Cardiac septum (tissue), 1 donor: ENCODE measurements at places on chromosomes 11 and 22. TPM values are rescaled to one million over a fixed set of nuclear protein-coding genes. Genes with fewer than 3 reads are reported as not detected.
A peak's percentile ranks its signal among the peaks of the same experiment; 100 is the strongest.

- DNase-seq = no peak
Observed at GRCh38 chr22:31143537-31143936, 3.2 kb upstream of the PLA2G3 start.

DNA sequence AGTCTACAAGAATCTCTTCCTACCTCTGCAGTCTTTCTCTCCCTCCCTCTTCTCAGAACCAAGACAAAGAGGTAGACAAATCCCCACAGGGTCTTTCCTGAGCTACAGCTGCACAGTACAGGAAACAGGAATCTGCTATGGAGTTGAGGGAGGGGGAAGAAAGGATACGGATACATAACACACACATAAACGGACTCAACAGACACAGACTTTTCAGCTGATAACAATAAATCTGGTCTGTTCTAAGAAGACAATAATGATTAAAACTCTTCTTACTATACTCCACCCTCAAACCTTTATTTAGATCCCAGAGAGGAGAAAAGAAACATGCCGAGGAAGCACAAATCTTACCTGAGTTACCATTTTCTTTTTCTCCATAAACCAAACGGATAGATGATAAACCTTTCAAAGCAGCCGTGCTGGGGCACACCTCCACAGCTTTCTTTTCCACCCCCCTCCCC is 122.2 kb downstream of the APOL5 start:
- no peak for DNase-seq

GRCh38 chr22:20268279-20269012 is at the start of gene RTN4R:
RTN4R (minus strand) TSS chr22:20268318; CDS start chr22:20268092, 226 bp downstream.
- no peak for DNase-seq

DNA sequence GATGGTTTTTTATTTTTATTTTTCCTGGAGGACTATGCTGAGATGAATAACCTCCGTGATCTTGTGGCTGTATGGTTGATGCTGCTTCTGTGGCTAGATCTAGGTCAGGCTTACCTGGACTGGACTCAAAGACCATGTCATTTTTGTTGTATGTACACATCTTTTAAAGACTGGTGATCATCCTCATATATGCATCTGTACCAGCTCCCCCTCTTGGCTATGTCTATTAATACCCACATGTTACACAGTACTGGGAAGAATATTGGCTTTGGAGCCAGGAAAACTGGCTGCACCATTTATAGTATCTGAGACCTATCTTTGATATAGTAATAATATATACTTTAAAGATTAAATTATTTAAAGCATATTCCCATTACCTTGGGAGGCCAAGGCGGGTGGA is 18.4 kb upstream of the PITPNB start:
- DNase-seq = no peak

GRCh38 chr11:67240576-67241389 is 25.5 kb upstream of the GRK2 start:
- no peak for DNase-seq

- DNase-seq = no peak
Observed at GRCh38 chr11:14669958-14670357, 26.4 kb downstream of the PDE3B start.

GRCh38 chr11:117839936-117840813 is 15.6 kb upstream of the FXYD2 start:
- DNase-seq = peak; percentile 56

DNA sequence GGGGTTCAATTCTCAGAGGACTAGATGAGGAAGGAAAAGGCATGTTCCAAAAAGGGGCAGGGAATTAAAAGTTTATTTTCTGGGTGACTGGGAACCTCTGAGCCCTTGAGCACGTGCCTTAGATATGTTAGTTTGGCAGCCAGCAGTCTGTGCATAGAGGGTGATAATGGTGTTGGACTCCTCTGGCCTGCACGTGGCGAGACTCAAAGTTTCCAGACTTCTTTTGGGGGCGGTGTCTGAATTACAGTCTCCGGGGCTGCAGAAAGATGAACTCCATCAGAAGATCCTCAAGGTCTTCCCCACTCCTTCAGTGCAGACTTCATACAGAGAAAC is 861 bp upstream of the ZNRF3 start:
- no peak for DNase-seq

- DNase-seq = peak; percentile 94
Observed at GRCh38 chr22:36860821-36861659, at the start of gene NCF4. NCF4 (plus strand) TSS chr22:36861006; CDS start chr22:36861172, 166 bp downstream.

- DNase-seq = no peak
Observed at GRCh38 chr11:130383344-130384211, 44.8 kb downstream of the ADAMTS8 start.

DNA sequence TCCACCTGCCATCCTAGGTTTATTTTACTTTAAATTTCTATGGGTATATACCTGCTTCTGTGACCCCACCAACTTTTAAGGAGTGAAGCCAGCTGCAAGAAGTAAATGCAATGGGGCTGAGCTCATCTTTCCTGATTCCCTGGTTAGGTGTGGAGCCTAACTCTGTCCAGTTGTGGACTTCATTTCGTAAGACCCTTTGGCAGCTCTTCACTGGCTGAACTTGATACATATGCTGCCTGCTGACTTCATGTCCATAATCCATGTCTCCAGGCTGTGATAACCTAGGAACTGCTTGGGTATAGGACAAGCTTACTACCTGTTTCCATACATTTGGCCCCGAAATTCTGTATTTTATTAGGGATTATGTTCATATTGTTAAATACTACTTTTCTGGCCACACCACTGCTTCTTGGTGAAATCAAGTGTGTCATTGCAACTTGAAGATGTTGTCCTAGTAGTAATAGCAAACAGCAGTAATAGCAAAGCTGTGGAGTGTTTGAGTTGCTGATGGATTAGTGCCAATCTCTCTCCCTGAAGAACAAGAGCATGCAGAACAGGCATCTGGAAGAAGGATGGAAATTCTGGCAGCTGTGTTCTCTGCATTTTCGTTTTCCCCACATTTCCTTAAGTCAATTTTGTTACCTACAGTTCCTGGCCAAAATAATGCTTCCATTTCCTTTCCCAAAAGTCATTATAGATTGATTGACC is 31.2 kb downstream of the LDLRAD3 start:
- no peak for DNase-seq

- no peak for DNase-seq
Observed at GRCh38 chr11:10382518-10382917, 72.5 kb upstream of the AMPD3 start.

DNA sequence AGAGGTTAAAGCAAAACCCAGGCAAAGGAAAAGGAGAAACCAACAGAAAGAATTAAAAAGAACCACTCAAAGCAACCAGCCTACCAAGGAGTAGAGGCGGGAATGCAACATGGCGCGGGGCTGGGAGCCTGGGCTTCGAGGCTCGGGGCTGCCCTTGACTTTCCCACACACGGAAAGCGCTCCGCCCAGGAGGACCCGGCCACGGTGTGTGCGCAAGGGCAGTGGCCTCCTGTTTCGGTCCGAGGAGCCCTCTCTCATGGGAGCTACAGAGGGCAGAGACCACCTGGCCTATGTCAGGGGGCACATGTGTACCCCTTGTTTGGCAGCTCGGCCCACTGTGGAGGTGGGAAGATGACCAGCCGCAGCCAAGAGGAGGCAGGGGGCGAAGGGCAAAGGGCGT is 55.9 kb downstream of the APOL1 start:
- no peak for DNase-seq

- no peak for DNase-seq
Observed at GRCh38 chr22:19674929-19675253, 39.4 kb upstream of the SEPTIN5 start.

DNA sequence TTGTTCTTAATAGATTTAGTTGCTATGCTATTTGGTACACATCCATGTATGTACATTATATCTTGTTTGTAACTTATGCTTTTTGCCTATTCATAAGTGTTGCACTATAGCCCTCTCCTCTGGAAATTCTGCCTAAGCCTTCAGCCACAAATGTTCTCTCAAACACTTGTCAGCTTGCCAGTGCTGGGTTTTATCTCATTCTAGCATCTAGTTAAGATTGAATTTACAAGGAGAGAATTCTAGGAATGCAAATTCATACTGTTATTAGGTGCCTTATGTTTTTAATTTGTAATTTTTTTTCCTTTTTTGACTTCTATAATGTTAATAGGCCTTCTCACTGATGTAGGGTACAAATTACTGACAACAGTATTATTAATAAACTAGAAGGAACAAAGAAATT is 14.6 kb upstream of the CTSC start:
- DNase-seq = no peak

DNA sequence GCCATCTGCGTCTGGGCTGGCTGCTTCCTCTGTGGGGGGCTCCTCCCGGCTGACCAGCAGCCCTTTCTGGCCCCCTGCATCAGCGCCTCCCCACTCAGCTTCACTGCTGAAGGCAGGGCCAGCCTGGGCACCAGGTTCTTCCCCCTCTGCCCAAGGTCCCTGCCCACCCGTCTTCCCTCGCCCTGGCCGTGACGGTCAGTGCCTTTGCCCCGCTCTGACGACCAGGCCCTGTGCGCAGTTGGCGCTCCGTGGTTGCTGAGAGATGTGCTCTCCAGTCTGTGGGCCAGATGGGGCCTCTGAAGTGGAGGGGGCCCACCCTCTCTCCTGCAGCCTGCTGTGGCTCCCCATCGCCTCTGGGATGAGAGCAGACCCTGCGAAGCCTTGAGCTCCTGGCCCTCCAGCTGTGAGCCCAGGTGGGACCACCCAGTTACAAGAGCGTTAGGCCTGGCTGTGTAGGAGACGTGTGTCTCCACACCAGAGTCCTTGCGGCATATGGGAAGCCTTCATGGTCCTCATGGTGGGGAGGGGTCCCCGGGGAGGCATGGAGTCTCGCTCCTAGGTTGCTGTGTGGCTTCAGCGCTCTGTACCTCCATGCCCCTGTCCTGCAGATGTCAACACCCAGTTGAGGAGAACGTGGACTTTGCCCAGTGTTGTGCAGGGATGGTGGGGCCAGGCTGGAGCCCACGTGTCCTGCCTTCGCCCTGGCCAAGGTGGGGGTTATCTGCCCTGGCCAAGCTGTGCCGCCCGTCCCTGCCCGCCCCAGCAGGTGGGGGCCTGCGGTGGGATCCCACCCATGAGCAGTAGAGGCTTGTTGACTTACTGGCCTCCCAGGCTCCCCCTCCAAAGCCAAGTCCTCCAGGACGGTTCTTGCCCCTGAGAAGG is 14.2 kb downstream of the LRP5 start:
- no peak for DNase-seq

GRCh38 chr11:111417766-111418435 is 38.8 kb upstream of the POU2AF1 start:
- DNase-seq = no peak

DNA sequence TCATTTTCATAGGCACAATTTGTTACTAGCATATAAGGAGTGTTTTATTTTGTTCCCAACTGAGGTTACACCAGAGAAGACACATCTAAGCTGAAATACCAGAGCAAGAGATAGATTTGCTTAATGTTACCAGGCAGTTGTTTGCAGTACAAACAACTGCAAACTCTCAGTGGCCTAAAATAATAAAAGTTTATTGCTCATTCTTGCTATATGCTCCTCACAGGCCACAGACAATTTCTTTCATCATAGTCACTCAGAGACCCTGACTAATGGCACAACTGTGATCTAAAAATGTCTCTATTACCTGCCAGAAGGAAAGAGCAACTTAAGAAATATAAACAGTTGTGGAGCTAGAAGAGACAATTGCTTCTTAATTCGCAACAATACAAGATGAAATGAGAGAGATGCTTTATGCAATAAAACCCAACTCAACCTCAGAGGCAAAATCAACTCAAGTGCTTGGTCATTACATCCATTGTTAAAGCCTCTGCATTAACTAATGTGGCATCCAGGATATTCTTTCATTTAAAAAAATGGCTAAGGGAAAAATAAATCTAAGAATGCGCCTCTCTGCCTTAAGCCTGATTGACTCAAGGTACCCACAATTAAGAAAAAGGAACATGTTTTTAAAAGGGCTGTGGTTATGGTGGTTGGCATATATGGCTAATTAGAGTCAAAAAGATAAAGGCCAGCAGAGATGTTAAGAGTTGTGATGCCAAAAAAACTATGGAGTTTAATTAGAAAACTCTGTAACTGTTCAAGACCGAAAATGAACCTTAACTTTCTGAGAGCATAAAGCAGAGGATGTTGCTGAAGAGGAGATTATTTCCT is 103.7 kb downstream of the CD44 start:
- no peak for DNase-seq

- no peak for DNase-seq
Observed at GRCh38 chr11:121892863-121893262, 223.2 kb downstream of the BLID start.

DNA sequence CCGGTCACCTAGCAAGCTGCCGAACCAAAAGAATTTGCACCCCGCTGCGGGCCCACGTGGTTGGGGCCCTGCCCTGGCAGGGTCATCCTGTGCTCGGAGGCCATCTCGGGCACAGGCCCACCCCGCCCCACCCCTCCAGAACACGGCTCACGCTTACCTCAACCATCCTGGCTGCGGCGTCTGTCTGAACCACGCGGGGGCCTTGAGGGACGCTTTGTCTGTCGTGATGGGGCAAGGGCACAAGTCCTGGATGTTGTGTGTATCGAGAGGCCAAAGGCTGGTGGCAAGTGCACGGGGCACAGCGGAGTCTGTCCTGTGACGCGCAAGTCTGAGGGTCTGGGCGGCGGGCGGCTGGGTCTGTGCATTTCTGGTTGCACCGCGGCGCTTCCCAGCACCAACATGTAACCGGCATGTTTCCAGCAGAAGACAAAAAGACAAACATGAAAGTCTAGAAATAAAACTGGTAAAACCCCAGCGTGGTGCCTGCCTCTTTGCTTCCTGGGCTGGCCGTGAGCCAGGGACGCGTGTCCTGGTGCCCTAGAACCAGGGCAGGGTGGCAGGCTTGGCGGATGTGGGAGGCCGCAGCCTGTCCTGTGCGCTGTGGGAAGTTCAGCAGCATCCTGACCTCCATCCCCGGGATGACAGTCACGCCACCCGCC is 13.2 kb downstream of the CCND1 start:
- DNase-seq = no peak

- DNase-seq = no peak
Observed at GRCh38 chr11:43962383-43963278, 20.2 kb downstream of the C11orf96 start.

GRCh38 chr11:123129920-123130319 is 65.1 kb downstream of the CLMP start:
- no peak for DNase-seq

GRCh38 chr11:124934862-124935547 is 842 bp downstream of the HEPACAM start:
- DNase-seq = no peak

The ADM gene
- 5.3 TPM for total RNA-seq

The MMP8 gene
- 0.94 TPM for total RNA-seq

The ADAMTS15 gene
- total RNA-seq = 8.5 TPM

The JRKL gene
- 7.6 TPM for total RNA-seq

The RTN4RL2 gene
- 0.73 TPM for total RNA-seq

The CHCHD10 gene
- total RNA-seq = 1,008 TPM

The LRRN4CL gene
- 2.9 TPM for total RNA-seq

The DDX10 gene
- 11.5 TPM for total RNA-seq

The SMTNL1 gene
- total RNA-seq = not detected

The LRRC74B gene
- not detected for total RNA-seq

The KRTAP5-7 gene
- total RNA-seq = not detected

The SCUBE2 gene
- total RNA-seq = 3.9 TPM

The C11orf65 gene
- 0.62 TPM for total RNA-seq

The CCDC134 gene
- 2.9 TPM for total RNA-seq
